ENCODE measurements at places on chromosomes 13 and 19.

DNA sequence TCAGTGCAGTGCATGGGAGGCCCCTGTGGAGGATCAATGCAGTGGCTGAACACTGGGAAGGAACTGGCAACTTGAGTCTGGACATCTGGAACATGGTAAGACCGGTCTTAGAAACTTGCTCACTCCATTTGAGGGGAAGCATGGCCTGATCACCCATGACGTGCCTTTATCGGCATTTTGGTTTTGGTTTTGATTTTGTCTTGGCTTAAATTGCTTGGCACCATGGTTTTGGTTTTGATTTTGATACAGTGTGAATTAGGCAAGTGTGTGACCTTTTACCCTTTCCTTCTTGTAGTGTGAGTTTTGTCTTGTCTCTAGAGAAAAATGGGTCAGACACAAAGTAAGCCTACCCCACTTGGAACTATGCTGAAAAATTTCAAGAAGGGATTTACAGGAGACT is 77.3 kb downstream of the ZNF486 start:
- no peak for DNase-seq

- DNase-seq, result peak; percentile 27
Observed at GRCh38 chr13:20219577-20219976, 12.5 kb downstream of the GJB6 start.

DNA sequence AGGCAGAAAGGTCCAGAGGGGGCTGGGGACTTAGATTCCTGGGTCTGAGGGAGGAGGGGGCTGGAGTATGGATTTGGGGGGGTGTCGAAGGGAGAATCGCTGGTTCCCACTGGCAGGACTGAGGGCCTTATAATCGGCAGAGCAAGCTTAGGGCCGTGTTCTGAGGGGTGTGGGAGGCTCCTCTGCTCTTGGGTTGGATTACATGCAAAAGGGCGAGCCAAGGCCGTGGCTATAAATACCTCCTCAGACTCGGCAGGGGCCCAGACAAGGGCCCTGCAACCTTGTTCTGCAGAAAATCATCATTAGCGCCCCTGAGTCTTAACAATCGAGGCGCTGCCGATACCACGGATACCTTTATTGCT is 707 bp upstream of the MAMSTR start:
- DNase-seq, result no peak

DNA sequence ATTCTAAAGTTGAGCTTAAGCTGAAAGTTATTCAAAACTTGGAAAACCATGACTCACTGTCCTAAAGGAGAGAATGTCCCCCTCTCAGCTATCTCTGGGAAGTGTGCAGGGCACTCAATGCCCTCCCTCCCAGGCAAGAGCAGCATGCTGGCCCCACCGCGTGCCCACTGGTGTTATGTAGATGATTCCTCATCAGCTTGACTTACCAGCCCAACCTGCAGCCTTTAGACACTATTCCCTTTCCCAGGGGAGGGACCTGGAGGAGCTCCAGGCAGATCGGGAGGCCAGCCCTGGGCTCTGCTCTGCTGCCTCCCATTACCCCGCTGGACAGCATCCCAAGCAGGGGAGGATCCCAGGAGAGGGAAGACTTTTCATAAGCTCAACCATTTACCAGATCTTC is 124.6 kb downstream of the FGF14 start:
- DNase-seq, result no peak

DNA sequence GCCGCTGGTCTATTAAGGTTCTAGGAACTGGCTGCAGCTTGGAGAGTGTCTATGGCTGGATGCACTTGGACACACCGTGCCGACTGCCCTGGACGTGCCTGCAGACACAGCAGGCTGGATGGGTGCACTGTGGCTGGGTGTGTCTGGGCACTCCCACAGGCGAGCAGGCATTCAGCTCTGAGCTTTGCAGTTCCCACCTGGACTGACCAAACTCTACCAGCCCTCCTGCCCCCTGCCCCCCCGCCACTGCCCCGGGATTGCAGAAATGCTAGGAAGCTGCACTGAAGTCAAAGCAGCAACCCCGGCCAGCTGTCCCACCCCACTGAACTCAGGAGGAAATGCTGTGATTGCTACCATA is 7.0 kb upstream of the LRP3 start:
- peak; percentile 61 for DNase-seq

DNA sequence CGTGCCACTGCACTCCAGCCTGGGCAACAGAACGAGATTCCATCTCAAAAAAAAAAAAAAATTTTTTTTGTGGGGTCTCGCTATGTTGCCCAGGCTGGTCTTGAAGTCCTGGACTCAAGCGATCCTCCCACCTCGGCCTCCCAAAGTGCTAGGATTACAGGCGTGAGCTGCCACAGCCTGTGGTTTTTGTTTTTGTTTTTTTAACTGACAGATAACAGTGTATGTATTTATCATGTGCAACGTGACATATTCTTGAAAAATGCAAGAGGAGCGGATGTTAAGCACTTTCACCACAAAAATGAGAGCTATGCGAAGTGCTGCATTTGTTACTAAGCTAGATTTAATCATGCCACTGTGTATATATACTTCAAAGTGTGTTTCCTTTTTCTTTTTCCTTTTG is 49.0 kb downstream of the ARHGEF18 start:
- DNase-seq, result no peak
